ENCODE measurements at places on chromosomes 4 and X.

- DNase-seq, result peak; percentile 2
These were observed 36.1 kb upstream of the DOCK11 start for GRCh38 chrX:118459494-118459893.

GRCh38 chr4:171242831-171243230, 570.4 kb upstream of the GALNTL6 start:
- DNase-seq, result no peak

GRCh38 chrX:68438575-68438974, 5.3 kb upstream of the OPHN1 start:
- no peak for DNase-seq

DNA sequence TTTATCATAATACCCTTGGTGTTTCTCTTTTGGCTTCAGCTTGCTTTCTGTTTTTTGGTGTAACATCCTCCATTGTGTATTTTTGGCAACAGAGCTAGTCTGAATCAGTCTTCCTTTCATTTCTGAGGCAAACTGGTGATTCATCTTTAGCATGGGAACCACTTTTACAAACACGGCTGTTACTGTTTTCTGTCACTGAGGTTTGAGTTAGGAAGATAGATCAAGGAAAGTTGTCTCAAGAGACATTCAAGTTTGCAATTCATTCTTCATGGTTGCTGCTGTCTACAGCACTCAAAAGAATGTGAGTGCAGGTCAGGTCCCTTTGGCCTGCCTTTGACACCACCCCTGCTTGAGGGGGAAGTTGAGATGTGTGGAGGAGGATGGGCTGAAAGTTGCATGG, 36.3 kb downstream of the IL21 start:
- no peak for DNase-seq

GRCh38 chrX:43349363-43349762, 306.7 kb upstream of the MAOA start:
- peak; percentile 24 for DNase-seq

DNA sequence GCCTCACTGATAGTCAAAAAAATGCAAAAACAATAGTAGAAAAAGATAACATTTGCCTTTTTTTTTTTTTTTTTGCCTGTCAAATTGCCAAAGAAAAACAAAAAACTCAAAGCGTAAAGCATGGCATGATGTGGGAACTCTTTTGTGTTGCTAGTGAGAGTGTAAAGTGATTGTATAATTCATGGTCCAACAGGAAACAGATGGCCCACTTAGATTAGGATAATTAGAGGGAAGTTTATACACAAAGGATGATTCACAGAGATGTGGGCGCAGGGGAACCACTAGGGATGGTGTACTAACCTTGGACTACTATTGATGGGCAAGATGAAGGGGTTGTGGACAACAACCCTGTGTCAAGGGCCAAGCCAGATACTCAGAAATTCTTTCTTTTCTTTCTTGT, 16.4 kb downstream of the MCUB start:
- DNase-seq, result peak; percentile 42

DNA sequence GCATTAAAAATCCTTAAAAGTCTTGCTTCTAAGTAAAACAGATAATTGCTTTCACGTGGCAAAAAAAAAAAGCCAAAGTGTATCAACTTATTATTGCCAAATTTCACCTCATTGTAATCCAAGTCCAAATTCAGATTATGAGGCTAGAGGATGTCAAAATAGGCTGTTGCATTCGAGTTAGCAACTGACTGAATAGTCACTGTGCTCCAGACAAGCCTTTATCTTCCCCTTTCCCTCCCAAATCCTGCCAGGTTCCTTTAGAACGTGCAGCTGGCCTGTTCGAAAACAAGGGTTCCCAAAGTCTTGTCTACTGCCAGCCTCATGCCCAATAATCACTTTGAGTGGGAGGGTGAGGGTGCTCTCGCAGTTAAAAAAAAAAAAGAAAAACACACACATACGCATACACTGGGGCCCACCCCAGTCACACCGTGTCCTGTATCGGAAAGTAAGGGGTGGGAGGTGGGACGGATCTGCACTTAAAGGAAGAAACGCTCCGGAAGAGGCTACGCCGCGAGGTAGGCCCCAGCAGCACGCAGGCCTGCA, 603 bp downstream of the MAD2L1 start:
- DNase-seq, result no peak

GRCh38 chr4:156870131-156870530, 101.5 kb downstream of the PDGFC start:
- DNase-seq, result no peak

DNA sequence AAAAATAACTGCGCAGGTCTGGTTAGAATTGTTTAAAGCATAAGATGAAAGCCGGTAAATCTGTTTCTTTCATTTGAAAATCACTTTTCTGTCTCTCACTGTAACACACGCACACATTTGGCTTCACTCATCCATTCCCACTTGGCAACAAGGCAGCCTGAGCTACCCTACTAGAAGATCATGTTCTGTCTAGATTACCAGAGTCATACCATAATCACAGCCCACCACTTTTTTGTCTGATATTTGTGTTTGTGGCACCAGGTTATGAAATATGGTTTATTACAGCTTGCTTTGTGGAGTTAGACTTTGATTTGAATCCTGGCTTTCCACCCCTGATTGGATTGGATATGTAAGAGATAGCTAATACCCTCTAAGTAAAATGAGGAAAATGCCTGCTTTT, 2.2 kb downstream of the USO1 start:
- no peak for DNase-seq

- no peak for DNase-seq
These were observed 10.7 kb downstream of the MGST2 start for GRCh38 chr4:139676365-139676764.

DNA sequence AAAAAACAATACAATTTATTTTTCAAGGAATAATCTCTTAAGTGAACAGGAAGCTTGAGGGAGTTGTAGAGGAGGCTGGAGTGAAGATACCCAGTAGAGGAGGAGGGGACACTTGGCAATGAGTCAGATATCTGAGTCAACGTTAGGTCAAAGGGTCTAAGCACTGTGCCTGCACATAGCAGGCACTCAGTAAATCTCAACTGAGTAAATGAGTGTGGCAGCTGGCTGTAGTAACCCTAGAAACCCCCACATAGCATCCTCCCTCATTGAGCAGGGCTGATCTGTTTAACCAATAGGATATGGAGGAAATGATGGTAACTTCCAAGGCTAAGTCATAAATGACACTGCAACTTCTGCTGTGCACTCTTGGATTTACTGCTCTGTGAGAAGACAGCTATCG, 186.0 kb upstream of the FAM241A start:
- DNase-seq, result no peak

- DNase-seq, result no peak
These were observed 43.1 kb downstream of the MAB21L2 start for GRCh38 chr4:150625033-150625432.

DNA sequence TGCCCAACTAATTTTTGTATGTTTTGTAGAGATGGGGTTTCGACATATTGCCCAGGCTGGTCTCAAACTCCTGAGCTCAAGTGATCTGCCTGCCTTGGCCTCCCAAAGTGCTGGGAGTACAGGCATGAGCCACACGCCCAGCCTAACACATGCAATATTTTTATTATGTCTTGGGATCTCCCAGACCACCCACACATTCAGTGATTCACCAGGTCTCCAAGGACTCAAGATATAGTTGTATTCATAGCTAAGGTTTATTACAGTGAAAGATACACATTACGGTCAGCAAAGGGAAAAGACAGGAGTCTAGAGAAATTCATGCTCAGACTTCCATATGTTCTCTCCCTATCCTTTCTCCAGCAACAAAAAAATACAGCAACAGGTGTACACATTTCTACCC, 25.5 kb upstream of the FAM120C start:
- no peak for DNase-seq

DNA sequence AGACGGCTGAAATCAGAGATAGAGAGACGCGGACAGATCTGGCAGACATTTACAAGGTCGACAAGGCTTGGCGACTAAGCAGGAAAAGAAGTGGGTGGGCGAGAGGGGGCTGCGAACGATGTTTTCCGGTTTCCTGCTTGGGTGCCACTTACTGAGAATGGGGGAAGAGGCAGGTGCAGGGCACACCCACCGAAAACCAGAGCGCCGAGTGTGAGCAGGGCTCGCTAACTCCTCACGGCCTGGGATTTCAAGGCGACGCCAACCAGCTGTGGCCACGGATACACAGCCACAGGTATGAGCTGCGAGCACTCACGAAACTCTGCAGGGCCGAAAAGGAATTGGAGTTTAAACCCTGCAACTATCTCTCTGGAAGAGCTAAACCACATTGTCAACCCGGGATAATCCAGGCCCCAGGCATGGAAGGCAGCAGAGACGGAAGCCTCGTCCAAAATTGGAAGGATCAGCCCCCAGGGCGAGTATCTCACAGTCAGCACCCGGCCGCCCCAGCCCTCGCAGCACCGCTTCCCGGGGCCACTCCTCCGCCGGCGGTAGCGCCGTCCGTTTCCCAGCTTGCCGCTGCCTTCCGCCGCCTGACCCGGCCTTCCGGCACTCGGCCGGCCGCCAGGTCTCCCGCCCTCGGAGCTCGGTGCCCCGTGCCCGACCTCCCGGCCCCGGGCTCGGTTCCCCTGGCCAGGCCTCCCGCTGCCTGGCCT, 778 bp downstream of the CASP3 start:
- DNase-seq, result peak; percentile 31

DNA sequence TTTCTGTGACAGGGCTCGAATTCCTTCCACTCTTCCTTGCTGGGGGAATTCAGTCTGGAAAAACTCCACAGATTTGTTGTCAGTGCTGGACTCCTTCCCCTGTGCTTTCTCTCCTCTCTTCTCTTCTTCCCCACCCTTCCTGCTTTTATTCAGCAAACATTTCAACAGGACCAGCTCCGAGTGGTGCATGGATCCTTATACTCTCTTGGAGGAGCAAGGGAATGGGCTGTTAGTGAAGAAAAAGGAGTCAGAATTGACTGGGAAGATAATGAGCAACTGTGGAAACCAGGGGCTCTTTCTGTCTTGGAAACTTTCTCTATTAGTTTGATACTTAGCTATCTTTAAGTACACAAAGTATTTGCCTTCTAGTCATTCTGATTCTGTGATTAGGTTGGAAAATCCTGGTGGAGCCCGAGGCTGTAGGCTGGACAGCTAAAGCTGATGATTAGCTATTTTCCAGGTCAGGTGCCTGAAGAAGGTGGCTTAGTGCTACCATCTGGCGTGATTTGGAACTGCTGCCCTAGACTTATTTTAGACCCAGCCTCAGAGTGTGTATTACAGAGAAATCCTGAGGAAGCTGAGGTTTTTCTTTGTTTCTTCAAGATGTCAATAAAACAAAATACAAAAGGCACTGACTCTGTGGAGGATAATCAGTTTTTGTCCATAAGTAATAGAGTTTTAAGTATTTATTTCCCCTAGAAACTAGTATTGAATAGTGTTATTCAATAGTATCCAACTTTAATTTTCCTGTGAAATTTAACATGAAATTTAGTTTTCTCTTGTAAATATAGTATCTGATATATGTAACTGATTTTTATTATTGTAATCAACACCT, 38.4 kb downstream of the NAP1L5 start:
- peak; percentile 9 for DNase-seq

DNA sequence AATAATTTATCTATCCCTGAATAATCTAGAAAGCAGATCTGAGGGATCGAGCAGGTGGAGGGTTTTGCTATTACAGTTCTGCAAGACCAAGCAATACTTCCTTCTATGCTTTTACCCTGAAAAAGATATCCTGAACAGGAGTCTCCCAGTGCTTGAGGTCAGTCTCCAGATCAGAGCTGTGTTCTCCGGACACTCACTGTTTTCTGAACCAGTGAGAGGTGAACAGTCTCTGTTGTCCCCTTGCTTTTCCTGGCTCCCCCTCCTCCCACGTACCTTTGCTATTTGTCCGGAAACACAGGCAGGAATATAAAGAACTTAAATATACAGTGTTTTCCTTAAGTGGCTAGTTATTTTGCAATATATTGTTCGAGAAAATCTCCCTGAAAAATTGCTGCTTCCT, 116.6 kb downstream of the ATXN3L start:
- no peak for DNase-seq

DNA sequence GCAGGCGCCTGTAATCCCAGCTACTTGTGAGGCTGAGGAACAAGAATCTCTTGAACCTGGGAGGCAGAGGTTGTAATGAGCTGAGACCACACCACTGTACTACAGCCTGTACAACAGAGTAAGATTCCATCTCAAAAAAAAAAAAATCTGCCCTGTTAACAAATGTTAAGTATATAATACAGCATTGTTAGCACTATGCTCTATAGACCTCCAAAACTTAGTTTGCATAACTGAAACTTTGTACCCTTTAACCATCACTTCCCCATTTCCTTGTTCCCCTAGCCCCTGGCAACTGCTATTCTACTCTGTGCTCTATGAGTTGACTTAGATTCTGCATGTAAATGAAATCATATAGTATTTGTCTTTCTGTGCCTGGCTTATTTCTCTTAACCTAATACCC, 76.7 kb downstream of the TAB3 start:
- no peak for DNase-seq

GRCh38 chrX:23168291-23168690, 166.4 kb upstream of the PTCHD1 start:
- DNase-seq, result no peak

DNA sequence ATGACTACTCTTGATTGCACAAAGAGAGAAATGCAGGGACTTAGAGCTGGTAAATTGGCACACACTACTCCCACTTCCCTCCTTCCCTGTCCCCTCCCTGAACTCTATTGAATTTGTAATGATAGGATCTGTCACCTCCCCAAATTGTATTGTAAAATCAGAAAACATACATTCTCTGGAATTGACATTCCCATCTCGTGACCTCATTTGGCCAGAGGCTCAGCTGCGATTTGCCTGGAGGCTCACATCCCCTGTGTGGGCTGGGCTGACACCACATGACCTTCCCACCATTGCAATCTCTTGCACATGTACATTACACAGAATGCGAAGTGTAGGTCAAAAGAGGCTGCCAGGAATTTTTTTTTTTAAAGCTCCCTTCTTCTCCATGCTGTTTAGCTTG, 172.1 kb downstream of the MID1IP1 start:
- DNase-seq, result no peak

DNA sequence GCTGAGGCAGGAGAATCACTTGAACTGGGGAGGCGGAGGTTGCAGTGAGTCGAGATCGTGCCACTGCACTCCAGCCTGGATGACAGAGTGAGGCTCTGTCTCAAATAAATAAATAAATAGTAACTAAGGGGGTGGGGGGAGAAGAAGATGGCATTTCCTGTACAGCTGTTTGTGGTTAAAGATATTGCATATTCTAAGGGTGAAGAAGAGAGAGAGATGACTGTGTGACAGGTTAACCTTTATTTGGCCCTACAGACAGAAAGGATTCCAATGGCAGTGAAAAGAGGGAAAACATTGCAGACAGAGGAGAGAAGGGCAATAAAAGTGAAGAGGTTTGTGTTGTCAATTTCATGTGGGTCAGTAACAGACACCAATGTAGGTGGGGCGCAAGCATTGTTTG, 9.4 kb downstream of the TASL start:
- no peak for DNase-seq

GRCh38 chr4:95086551-95086950, 328.8 kb downstream of the BMPR1B start:
- DNase-seq, result no peak

DNA sequence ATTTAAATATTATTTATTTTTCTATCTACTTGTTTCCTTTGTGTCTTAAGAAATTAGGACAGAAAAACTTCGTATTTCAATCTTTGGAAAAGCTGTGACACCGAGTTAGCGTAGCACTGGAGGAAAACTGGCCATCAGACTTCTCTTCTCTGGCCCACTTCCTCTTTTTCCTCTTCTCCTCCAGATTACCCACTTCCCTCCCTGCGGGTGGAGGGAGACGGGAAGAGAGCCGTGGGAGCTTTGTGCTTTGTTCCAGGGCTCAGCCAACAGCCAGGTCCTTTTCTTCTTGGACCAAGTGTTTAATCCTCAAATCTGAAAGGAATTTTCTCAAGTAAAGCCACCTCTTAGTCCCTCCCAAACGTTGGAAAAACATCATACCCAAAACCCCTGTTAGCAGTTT, 29.7 kb downstream of the OFD1 start:
- no peak for DNase-seq

Data from GDM1 (cell line).